ENCODE measurements at places on chromosomes 11 and 22.
A peak's percentile ranks its signal among the peaks of the same experiment; 100 is the strongest.

DNA sequence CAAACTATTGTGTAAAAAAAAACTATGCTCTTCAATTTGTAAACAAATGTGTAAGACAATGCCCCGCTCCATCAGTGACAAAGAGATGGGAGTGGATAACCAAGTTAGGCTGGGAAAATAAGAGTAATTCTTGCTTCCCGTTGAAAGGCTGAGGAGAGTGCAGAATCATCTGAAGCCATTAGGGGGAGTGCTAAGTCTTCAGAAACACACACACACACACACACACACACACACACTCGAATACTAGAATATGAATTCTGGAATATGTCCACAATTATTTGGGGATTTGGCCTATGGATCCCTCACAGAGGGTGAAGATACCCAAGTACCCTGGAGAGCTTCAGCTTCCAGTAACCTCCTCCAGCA, 27.8 kb upstream of the ROBO3 start:
- peak; percentile 93 for DNase-seq

- DNase-seq = no peak
These were observed 204.9 kb downstream of the CTTN start for GRCh38 chr11:70603114-70603755.

GRCh38 chr11:127656116-127656836, 655.7 kb upstream of the KIRREL3 start:
- DNase-seq = no peak

DNA sequence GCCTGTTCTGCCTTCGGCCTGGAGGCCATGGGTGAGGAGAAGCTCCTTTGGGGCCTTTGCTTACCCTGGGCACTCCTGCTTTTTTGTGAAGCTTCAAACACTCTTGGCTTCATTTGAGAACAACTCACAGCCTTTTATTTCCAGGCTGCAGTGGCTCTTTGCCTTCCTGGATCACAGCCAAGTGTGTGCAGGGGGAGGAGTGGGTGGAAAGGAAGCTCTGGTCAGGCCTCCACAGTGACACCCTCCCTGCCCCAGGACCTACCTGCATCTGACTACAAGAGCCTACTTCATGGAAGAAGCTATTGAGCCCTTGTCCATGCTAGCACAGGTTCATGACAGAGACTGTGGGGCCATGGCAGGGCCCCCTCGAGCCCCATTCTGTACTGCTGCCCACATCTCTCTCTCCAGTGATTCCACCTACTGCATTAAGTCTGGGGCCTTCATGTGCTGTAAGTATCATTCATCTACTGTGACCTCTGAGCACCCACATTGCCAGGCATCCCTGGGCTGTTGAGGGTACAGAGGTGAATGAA, 52.3 kb downstream of the GAB4 start:
- no peak for DNase-seq

- no peak for DNase-seq
These were observed 10.8 kb upstream of the CLDN5 start for GRCh38 chr22:19535001-19535400.

- peak; percentile 35 for DNase-seq
These were observed 36.6 kb downstream of the ST3GAL4 start for GRCh38 chr11:126391970-126392632.

DNA sequence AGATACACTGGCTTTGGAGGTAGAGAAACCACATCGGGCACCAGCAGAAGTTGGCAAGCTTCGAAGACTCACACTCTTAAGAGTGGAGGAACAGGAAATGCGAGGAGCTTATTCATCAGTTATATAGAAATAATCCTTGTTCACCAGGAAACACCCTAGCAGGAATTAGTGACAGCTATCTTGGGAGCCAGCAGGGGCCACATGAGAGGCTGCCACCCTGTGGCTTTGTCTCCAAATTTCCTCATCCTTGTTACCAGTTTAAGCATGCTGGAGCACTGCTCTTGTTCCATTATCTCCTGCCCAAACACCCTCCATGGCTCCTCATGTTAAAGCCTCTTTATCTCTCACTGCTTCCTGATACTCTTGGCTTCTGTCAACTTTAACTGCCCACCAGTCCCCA, 131.0 kb downstream of the PLEKHA7 start:
- DNase-seq = no peak

GRCh38 chr11:813456-814096, 3.8 kb downstream of the RPLP2 start:
- DNase-seq = no peak

- no peak for DNase-seq
These were observed 2.1 kb upstream of the CDKN1C start for GRCh38 chr11:2887515-2888195.

Data from fibroblast of pulmonary artery (primary cell).